ENCODE measurements at places on chromosomes 6 and 20.

DNA sequence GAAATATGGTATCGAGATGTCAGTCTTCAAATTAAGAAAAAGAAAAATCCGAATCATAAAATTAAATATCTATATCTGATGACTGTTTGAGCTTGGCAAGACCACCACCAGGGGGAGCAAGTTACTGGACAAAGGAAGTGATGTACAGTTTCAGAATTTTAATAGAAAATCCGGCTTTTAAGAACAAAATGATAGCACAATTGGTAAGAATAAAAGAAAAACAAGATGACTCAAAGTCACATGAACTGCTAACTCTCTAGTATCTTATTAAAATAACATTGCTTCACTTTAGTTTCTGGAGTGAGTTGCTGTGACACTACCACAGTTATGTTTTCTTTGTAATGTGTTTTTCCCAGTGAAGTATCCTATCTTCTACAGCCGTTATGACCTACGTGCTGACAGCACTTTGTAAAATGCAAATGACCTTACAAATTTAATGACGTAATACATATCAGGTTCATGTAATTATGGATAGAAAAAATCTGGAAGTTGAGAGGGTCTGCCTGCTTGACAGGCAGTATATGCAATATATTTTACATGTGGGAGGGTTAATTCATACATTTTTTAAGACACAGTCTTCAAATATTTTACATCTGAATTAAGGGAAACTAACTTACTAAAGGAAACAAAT is 405.3 kb upstream of the HS3ST5 start:
- peak; percentile 51 for DNase-seq

DNA sequence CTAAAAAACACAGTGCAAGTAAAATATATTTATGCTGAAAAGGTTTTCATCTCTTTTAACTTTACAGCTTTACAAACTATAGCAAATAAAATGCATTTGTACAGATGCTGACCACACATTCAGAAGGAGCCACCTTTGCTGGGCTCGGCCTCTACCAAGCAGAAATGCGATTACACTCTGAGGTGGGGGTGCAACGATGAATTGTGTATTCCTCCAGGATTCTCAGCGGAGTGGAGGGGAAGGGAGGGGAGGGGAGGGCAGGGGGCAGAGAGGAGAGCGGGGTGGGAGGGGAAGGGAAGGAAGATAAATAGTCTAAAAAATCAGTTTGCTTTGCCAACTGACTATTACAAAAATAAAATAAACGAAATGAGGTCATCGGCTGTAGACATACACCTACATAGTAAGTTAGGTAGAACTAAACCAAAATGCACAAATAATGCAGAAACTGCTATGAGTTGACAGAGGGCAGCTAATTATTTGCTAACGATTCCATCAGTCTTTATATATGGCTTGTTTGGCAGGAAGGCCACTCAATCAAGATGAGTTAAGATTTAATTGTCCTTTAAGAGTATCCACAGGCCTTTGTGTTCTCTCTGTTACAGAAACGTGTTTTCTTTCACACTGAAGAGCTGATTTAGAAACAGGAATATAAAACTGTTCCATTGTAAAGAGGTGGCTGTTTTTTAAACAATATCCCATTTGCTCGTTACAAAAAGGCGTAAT is 90.1 kb downstream of the TAF4 start:
- DNase-seq: no peak

GRCh38 chr20:61771805-61772350 is 293.8 kb downstream of the TAF4 start:
- DNase-seq: no peak

DNA sequence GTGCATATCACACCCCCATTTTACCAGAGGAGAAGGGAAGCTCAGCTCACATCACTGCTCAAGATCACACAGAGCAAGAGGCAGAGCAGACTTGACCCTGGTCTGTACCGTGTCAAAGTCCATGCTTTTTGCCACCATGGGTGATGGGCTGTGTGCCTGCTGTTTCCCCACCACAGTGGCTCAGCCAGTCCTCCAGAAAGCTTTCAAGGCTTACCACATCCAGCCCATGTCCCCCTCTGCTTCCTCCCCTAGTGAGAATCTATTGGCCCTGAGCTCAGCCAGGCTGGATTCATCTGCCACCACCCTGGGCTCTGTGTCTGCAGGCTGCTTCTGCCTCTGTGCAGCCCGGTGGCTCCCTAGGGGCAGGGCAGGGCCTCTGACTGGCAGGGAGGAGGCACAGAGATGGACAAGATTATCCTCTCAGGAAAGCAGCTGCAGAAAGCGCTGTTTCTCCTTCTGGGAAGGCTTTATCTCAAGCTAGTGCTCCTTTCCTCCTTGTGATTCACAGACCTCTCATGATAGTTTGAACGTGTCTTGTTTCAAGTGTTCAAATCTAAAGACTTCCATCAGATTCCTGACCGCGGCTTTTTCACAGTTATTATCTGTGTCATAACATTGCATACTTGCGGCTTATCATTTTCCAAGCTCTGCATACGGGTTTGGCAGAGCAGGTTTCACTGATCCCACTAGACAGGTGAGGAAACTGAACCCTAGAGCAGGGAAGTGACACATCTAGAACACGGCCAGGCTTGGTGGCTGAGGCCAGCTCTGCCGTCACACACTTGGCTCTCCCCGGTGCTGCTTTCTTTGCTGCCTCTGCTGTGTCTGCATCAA is 37.4 kb downstream of the VEGFA start:
- no peak for DNase-seq

GRCh38 chr6:170145272-170145592 is 145.6 kb downstream of the DLL1 start:
- no peak for DNase-seq

DNA sequence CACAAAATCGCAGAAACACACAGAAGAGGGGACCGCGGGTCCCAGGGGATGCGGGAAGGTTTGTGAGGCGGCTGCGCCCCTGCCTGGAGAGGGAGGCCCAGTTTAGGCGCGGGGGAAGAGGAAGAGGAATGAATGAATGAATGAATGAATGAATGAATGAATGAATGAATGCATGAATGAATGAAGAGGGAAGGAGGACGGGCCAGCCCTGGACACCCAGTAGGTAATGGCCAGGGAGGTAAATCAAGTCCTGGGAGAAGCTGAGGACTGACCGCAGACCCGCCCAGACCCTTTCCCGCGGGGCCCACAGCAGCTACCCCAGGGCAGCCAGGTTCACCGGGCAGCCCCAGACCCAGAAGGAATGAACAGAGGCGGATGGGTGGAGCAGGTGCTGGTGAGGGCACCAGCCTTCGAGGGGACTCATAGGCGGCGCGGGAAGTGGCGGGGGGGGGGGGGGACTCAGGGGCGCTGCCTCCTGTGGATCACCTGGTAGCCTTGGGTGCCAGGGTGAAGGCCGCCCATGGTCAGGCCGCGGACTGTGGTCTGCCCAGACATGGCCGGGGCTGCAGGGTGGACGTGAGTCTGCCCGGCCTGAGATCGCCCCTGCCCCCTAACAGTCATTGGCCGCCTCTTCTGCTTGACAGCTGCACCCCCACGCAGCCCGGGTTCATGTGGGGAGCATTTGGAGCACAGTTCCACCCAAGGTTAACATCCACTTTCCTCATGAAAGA is 192.0 kb upstream of the PDE10A start:
- no peak for DNase-seq

GRCh38 chr6:67391955-67392354 is 1243.1 kb upstream of the ADGRB3 start:
- DNase-seq: no peak

DNA sequence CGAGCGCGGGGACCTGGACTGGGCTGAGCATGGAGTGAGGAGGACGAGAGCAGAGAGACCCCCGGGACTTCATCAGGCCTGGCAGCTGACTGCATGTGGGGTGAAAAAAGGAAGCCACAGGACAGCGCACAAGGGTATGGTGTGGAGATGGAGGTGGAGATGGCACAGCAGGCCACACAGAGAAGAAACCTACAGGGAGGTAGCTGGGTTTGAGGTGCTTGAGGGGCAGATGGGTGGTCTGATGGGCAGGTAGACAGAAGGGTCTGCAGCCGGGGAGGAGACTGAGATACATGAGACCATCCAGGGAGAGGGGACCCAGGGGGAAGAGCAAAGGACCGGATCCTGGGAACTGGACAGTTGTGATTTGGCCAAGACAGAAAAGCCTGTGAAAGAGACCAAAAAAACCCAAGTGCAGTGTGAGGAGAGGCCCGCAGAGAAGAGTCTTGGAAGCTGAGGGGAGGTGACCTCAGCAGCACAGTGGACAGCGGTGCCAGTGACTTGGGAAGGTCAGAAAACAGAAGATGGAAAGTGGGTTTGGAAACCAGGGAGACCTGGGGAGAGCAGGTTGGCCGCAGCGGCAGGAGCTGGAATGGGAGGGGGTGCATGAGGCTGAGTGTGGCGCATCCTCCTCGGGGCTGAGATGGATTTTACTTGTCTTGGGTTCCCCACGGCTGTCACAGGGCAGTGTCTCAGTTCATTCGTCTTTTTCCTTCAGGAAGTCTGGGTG is 5.5 kb downstream of the HLA-DPB1 start:
- no peak for DNase-seq

- DNase-seq: no peak
These were observed 68.3 kb downstream of the ANKS1A start for GRCh38 chr6:34957231-34957783.

DNA sequence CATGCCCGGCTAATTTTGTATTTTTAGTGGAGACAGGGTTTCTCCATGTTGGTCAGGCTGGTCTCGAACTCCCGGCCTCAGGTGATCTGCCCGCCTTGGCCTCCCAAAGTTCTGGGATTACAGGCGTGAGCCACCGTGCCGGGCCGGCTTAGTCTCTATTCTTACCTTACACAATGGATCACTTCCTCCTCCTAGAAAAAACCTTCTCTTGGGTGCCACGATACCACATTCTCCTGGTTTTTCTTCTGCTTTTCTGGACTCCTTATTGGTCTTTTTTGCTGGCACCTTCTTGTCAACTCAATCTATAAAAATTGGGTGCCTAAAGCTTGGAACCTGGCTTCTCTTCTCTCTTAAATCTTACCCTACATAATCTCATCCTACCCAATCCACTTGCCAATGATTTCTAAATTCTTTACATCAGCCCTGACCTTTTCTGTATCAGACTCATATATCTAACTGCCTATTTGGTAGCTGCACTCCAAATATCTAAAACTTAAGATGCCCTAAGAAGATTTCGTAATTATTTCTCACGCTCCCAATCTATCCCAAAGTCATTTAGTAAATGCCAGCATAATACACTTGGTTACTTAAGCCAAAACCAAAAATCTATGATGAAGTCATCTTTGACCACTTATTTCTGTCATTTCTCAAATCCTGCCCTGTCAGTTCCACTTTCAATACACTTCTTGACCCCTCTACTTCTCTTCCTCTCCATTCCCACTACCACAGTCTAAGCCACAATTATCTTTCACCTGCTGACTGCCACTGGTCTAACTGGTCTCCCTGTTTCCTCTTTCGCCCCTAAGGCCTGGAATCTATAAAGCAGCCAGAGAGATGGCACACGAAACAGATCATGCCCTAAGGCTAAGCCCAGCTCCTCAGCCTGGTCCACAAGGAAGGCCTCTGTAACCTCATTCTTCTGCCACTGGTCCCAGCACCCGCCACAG is 43.2 kb downstream of the ELMO2 start:
- DNase-seq: peak; percentile 26

GRCh38 chr6:158168040-158168289 is at the start of gene SERAC1:
TSS of gene SERAC1 (minus strand) at chr6:158168262. CDS start at chr6:158158363, 9,899 bp downstream.
- no peak for DNase-seq

GRCh38 chr6:112335736-112336135 is 11.4 kb upstream of the RFPL4B start:
- DNase-seq: no peak

DNA sequence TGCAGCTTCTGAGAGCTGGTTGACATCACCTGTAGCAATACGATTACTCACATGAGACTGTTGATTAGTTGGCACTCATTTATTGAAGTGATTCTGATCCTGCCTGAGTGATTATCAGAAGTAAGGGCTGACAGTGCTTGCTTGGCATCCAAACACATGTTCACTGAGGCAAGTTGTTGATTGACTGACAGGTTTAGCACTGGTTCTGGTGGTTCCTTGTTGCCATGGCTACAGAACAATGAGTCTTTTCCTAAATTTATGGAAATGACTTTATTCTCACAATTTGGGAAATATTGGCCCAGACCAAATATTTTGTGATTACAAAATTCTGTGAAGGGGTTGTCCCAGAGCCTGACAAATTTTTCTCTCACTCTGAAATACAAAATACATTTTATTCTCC is 146.0 kb upstream of the RAB32 start:
- no peak for DNase-seq

GRCh38 chr6:17032988-17033634 is 68.7 kb upstream of the STMND1 start:
- DNase-seq: peak; percentile 92

DNA sequence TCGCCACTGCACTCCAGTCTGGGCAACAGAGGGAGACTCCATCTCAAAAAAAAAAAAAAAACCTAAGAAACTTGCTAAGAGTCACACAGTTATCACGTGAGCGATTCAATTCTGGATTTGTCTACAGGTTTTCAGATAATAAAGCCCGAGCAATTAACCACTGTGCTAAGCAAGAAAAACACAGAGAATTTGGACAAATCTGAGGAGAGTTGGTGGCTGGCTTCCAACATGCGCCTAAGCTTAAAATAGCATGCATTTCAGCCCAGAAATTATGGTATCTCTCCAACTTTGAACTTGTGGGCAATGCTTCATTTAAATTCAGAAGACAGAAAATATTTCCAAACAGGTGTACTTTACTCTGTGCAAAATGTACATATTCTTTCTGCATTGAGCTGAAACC is 232.9 kb downstream of the TSHZ2 start:
- no peak for DNase-seq

GRCh38 chr6:96304997-96305396 is 216.6 kb upstream of the UFL1 start:
- no peak for DNase-seq

GRCh38 chr20:62366370-62367135 is 559 bp downstream of the LAMA5 start:
- no peak for DNase-seq

GRCh38 chr6:112806163-112806865 is 459.2 kb downstream of the RFPL4B start:
- DNase-seq: peak; percentile 37

- peak; percentile 41 for DNase-seq
These were observed 125.5 kb downstream of the ANKRD60 start for GRCh38 chr20:58102744-58103516.
